NCI-H1105 (cell line): ENCODE measurements at places on chromosomes 3 and 15.

DNA sequence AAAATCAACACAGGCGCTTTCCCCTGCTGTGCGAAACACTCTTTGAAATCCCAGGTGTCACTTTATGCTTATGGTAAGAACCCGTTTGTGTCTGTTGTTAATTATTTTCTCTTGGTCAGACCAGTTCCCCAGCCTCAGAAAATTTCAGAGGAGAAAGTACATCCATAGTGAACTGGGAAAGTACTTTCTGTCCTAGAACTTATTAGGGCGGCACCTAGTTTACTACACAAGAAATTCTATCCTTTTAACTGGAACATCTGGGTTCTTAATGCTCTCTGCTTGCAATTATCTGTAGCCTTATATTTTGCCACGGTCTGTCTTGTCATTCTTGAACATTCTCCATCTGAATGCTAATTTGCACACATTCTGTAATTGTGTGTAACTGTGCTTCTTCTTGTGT lies 215.0 kb downstream of the PTPRG start:
- DNase-seq = no peak

DNA sequence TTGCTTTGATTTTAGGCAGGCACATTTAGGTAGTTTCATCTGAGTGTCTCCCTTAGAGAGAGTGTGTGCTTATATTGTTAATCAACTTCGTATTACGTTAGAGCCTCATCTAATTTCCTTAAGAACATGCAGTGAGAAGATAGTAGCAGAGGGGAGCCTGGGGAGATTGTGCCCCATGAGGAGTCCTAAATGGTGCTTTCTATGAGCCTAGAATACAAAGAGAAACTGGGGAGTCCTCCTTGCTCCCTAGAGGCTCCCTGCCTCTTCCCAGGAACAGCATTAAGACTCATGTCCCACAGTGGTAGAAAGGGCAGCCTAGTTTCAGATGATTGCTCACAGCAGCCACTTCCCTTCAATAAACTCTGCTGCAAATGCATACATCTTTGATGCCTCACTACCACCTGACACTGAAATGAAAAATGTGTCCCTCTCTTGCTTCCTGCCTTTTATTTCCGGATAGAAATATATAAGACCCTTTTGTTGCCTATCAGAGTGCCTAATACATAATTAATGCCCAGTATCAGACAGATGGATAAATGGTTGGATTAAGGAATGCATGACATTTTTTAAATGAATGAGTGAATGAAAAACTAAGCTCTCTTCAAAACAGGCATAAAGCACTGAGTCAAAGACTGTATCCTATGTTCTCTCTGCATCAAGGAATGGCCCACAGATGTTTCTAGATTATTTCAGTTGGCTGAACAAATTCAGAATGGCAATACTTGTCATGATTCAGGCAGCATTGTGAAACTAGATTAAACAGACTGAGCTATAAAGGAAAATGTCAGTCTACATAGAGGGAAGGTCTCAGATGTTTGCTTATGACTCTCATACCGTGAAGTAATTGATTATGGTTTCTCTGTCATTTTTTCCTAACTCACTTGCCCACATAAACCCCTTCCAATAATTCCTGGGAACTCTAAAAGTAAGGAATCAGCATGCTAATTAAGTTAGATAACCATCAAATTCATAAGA lies 362.1 kb downstream of the LRRC3B start:
- DNase-seq = no peak

GRCh38 chr15:64187396-64188191 lies 24.8 kb upstream of the PPIB start:
- no peak for DNase-seq

GRCh38 chr15:62823561-62823960 lies 219.0 kb upstream of the TPM1 start:
- no peak for DNase-seq

- DNase-seq = no peak
These were observed 204.9 kb upstream of the MDFIC2 start for GRCh38 chr3:70517124-70517890.

- DNase-seq = no peak
These were observed 3.6 kb downstream of the PDIA3 start for GRCh38 chr15:43749690-43750345.

GRCh38 chr3:94972066-94972465 lies 909.2 kb downstream of the NSUN3 start:
- DNase-seq = no peak

GRCh38 chr3:104646196-104646595 lies 720.5 kb upstream of the ALCAM start:
- DNase-seq = no peak

DNA sequence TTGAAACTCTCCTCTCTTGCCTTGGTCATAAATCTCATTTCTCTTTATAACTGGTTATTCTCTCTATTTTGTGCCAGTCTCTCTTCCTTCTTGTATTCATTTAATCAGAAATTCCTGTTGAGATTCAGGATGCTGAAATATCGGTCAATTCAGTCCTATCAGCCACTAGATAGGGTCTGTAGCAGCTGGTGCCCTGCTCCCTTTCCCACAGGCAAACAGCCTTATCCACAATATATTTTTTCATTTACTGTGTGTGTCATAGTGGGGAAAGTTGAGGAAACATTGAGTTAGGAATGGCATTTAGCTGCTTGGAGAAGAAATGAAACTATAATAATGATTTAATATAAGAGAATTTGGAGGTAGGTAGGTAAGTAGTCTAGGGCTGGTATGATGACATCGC lies 146.3 kb downstream of the RBPMS2 start:
- DNase-seq = no peak

DNA sequence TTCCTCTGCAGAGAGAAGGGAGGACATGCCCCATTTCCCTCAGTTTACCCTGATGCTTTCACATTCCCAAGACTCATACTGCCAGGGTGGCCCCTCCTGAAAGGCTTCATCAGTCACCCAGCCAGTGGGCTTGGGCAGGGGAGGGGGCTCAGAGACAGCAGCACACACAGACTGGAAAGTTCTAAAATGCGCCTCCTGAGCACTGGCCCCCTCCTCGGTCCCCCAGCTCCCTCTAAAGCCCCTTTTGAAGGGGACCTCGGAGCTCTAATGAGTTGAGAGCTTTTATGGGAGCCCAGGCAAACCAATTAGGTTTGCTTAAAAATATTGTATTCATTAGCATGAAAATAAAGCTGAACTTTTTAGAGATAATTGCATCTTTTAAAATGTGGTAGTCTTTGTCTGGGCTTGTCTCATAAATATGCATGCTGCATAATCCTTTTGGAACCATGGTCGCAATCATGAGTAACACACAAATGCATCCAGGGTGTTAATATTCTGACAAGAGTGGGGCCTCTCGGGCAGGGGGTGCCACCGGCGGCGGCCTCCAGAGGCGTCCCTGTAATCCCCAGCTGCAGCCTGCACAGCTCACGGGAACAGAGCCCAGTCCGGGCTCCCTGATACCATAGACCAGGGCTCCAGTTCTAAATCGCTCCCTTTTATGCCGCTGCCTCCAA lies 78.5 kb downstream of the RPLP1 start:
- peak; percentile 66 for DNase-seq

DNA sequence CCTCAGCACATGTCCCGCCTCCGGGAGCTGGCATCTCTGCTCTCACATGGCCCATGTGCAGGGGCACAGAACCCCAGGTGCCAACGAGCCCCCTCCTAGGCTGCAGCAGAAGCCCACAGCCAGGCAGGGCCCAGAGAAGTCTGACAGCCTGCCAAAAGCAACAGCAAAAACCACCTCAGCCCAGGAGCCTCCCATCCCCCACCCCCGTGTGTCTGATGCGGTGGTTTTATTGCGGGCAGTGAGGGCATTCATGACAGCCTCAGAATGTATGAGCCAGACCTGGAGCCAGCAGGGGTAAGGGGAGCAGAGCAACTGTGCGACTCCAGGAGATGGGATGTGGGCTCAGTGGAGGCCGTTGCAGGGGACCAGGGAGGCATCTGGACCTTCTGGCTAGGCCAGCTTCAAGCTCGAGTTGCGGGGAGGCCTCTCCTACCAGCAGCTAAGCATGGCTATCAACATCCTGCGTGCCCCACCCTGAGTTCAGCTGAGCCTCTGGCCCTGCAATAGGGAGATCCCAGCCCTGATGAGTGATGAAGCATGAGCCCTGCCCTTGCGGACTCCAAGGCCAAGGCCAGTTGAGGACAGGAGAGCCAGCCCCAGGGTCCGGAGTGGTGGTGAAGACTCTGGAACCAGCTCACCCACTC lies 52.5 kb downstream of the CYP11A1 start:
- no peak for DNase-seq

DNA sequence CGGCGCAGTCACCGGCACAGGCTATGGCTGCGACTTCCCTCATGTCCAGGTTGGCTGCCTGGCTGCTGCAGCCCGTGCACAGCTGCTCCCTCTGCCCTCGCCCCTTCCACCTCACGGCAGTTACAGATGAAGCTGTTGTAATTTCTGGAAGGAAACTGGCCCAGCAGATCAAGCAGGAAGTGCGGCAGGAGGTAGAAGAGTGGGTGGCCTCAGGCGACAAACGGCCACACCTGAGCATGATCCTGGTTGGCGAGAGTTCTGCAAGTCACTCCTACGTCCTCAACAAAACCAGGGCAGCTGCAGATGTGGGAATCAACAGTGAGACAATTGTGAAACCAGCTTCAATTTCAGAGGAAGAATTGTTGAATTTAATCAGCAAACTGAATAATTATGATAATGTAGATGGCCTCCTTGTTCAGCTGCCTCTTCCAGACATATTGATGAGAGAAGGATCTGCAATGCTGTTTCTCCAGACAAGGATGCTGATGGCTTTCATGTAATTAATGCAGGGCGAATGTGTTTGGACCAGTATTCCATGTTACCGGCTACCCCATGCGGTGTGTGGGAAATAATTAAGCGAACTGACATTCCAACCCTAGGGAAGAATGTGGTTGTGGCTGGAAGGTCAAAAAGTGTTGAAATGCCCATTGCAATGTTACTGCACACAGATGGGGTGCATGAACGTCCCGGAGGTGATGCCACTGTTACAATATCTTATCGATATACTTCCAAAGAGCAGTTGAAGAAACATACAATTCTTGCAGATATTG lies 13.2 kb upstream of the GNB4 start:
- no peak for DNase-seq

DNA sequence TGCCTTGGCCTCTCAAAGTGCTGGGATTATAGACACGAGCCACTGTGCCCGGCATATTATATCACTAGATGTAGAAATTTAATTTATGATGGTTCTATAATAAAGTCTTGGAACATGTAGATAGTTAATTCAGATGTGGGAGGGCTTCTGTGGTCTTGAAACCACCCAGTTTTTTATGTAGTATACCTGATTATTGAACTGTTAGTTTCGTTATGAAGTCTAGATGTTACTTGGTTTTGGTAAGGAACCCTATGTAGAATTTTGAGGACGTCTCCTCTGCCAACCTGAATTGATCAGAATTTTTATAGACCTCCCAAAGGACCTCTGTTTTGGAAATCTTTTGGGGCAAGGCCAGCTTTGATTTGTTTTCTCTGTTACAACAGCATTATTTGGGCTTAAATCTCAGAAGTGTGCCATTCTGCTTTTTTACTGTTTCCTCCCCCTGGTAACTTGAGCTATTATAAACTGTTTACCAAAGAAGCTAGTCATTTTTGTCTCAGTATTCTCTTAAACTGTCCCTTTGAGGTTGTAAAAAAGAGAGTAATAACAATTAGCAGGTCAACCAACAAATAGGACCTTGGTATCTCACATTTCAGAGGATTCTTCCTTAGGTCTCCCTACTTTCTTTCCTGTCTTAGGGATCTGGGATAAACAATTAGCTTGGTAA lies 20.8 kb downstream of the AKAP13 start:
- no peak for DNase-seq

- no peak for DNase-seq
These were observed 651.0 kb upstream of the ARPP21 start for GRCh38 chr3:34988296-34988695.

DNA sequence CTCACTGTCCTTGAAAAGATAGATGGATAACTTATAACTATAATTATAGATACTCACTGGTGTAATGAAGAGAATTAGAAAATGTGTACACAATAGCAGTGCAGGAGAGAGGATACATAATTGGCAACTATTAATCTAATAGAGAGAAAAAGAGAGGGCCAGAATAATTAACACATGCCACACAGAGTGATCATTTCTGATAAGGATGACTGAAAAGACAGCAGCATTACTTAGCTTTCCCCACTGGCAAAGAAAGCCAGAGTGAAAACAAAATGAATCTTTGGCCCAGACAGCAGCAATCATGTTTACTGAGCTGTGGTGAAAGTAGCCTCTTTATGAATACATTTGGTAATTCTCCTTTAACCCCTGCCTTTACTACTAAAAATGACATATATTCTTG lies 493.3 kb upstream of the ROBO1 start:
- DNase-seq = no peak

DNA sequence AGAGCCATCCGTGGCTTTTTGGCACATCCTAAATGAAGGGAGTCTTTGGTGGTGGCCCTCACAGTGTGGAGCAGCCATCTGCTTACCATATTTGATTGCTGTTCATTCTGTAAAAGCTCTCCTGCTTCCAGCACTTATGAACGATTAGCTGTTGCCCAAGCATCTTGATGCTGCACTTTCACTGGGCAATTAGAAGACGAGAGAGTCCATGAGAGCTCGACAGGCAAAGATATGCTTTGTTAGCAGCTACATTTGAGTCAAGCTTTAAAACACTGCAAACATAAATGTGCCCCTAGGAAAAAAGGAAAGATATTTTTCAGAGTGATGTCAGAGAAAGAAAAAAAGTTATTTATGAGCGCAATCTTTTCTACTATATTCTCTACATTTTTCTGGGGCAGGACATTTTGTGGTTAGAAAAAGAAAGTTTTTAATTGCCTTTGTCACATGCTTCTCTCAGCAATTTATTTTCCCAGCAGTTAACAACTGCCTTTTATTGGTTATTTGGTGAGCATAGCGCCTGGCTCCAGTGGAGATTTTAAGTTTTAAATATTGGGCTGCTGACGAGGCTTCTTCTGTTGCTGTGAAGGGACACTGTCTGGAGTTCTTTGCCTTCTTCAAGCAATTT lies 468.4 kb downstream of the C3orf38 start:
- DNase-seq = peak; percentile 61

- no peak for DNase-seq
These were observed 3.4 kb downstream of the GHSR start for GRCh38 chr3:172444821-172445220.

DNA sequence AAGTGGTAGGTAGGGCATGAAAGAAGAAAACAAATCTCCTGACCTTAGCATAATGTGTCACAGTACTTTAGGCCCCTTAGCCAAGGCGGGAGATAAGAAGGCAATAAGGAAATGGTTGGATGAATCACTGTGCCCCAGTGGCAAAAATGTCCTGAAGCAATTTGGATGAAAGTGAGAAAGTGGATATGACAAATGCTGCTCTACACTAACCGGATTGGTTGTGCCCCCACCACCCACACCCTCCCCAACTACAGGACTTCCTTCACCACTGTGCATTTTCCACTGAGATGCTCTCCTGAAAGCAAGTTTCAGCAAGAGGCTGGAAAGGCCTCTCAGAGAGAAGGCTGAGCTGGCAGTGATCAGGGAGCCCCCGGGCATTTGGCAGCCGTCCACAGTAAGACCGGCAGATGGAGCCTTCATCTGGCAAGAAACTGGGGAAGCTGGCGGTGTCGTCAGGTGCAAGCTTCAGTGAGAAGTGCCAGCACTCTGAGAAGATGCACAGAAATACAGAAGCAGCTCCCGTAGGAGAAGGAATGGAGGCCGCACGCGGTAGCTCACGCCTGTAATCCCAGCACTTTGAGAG lies 63.8 kb downstream of the ATP1B3 start:
- peak; percentile 93 for DNase-seq
